Hair follicular keratinocyte (primary cell): ENCODE measurements at places on chromosomes 7 and 10. TPM values are rescaled to one million over a fixed set of nuclear protein-coding genes. Genes with fewer than 3 reads are reported as not detected.

The PRSS37 gene
- total RNA-seq, result not detected in 2 replicates

The PKD2L1 gene
- total RNA-seq, result not detected in 2 replicates

The ECD gene
- total RNA-seq, result 27.9 and 32.3 TPM in 2 replicates

The AKR1E2 gene
- total RNA-seq, result 1.3 and 2.3 TPM in 2 replicates

The NUTM2E gene
- 0.30 TPM in 1 of 2 replicates, not detected in the other for total RNA-seq

The COMTD1 gene
- 57.9 and 76.6 TPM in 2 replicates for total RNA-seq

The PAPSS2 gene
- 3.1 and 4.4 TPM in 2 replicates for total RNA-seq

The UCN3 gene
- total RNA-seq, result not detected in 2 replicates

The SH2B2 gene
- total RNA-seq, result 5.5 and 6.4 TPM in 2 replicates

The ATP6V0A4 gene
- total RNA-seq, result 0.19 TPM in 1 of 2 replicates, not detected in the other

The VAX1 gene
- not detected in 2 replicates for total RNA-seq

The DENND2A gene
- 0.08 and 0.91 TPM in 2 replicates for total RNA-seq

The CC2D2B gene
- total RNA-seq, result not detected in 2 replicates

The INPP5A gene
- 16.6 and 23.6 TPM in 2 replicates for total RNA-seq

The MAP3K8 gene
- total RNA-seq, result 1.2 and 1.8 TPM in 2 replicates

The NEURL1 gene
- 0.15 and 0.23 TPM in 2 replicates for total RNA-seq

The YAE1 gene
- total RNA-seq, result 22.3 and 31.2 TPM in 2 replicates

The SPDYE11 gene
- not detected in 2 replicates for total RNA-seq

The SAMD9 gene
- total RNA-seq, result 3.4 and 4.0 TPM in 2 replicates
